ENCODE measurements at places on chromosomes 4 and X.

DNA sequence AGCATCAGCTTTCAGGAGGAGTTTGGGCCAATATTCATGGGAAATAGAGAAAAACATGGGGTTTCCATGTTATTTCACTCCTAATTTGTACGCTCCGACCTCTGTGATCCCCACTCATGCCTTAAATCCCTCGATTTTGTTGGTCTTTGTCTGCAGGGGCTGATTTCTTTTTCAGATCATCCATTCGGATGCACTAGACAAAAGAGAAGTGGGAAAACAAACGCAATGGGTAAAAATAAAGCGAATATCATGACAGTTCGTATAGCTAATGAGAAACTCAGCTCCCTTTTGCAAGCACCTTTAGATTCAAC is 139.1 kb upstream of the PLAC1 start:
- DNase-seq, result no peak

DNA sequence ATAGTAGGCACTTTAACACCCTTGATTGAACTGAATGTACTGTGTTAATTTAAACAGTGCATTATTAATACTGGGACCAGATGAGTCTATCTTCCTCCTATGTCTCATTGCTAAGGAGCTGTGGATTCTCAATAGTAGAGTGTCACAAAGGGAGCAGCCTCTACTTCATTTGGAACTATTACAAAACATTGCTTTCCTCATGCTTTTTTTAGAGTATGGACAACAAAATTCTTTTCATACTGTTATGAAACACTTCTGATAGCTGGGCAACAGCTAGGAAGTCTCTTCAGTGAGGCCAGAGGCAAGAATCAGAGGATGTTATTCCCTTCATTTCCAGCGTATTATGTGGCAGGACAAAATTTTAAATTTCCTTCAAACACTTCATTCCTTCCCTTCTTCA is 160.8 kb downstream of the FBXO8 start:
- DNase-seq, result no peak

- DNase-seq, result no peak
These were observed 336.8 kb downstream of the FSTL5 start for GRCh38 chr4:161827013-161827412.

GRCh38 chr4:42995343-42995944 is 102.9 kb downstream of the GRXCR1 start:
- no peak for DNase-seq

- no peak for DNase-seq
These were observed 49.3 kb upstream of the EPGN start for GRCh38 chr4:74258963-74259362.

DNA sequence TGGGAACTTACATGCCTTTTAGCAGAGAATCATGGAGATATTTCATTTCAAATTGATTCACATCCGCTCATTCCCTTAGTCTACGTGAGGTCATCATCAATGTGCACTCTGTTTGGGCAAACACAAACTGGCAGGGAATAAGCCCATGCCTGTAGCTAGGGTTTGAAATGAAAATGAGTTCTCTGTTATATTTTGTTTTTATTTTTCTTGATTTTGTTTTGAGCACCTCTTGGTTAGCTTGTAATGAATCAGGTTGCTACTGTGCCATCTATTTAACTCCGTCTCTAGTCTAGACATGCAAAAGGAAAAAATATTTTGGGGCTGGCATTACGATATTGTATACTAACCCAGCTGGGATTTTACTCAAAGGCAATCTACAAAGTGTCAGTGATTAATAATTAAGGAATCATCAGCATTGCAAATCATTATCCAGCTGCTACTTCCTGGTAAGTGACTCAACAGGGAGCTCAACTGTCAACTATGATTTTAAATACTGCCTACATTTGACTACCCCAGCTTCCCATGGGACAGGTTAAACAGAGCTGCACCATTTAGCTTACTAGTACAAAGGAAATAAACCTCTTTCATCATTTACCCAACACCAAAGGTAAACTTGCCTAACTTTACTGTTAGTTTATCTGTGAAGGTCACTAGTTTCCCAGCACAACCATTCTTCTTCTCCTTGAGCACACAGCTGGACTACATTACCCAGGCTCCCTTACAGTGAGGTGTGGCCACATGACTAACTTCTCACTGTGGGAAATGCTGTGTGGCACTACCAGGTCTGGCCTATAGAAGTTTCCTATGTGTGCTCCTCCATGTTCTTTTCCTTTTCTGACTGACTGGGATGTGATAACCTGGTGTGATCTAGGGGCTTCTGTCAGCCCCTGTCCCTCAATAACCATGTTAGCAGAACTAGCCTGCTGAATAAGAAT is 21.2 kb upstream of the TRPC5OS start:
- DNase-seq, result no peak

- no peak for DNase-seq
These were observed 9.0 kb upstream of the ZCCHC4 start for GRCh38 chr4:25303578-25303977.

DNA sequence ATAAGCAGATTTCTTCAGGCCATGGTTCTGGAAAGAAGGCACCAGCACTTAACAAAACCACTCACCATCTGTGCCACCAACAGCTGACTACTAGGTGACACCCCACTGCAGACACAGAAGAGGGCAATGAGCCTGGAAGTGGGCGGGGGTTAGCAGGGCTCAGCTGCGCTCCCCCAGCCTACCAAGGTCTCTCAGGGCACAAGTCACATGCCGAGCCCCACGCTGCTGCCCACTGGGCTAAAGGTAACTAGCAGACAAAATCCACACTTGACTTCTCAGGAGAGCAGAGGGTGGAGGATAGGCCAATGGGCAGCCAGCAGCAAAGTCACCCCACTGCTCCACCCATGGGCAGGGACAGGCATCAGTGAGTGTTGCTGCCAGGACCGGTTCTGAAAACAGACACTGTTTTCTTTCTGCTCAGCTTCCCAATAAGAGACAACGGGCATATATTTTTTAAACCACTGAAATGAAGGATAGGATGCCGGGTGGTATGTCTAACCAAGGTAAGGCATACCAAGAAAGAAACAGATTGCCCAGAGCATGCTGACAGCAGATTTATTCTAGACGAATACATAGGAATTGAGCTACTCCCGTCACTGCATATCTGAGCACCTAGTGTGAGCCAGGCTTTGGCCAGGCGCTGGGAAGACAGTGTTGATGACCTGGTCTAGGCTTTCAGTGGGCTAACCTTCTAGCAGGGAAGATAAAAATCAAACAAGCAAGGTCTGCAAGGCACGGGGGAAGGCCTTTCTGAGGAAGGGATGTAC is 20.1 kb downstream of the ACSL1 start:
- no peak for DNase-seq

GRCh38 chrX:54747733-54748393 is 50.2 kb downstream of the ITIH6 start:
- no peak for DNase-seq

DNA sequence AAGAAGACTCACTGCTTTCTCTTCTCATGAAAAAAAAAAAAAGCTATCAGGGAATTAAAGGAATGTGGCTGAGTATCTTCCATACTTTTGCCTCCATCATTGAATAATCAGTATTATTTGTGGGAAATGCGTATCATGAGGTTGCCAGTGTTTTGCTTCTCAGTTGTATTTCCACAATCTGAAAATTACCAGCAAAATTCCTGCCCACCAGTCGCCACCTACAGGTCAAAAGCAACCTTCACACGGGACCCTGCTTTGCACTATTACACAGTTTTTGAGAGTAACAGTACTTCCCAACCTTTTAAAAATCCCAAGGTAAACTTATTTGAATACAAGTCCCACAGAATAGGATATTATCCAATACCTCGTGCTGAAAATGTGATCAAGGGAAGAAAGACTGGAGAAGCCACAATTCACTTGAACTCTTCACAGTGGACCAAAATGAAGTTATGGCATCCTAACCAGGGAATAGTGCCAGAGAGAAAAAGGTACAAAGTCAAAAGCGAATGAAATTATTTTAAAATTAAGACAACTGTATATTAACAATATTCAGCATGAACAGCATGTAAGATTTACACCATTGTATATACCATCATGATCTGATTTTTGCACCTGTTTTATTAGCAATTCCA is 30.4 kb downstream of the PGRMC1 start:
- no peak for DNase-seq

DNA sequence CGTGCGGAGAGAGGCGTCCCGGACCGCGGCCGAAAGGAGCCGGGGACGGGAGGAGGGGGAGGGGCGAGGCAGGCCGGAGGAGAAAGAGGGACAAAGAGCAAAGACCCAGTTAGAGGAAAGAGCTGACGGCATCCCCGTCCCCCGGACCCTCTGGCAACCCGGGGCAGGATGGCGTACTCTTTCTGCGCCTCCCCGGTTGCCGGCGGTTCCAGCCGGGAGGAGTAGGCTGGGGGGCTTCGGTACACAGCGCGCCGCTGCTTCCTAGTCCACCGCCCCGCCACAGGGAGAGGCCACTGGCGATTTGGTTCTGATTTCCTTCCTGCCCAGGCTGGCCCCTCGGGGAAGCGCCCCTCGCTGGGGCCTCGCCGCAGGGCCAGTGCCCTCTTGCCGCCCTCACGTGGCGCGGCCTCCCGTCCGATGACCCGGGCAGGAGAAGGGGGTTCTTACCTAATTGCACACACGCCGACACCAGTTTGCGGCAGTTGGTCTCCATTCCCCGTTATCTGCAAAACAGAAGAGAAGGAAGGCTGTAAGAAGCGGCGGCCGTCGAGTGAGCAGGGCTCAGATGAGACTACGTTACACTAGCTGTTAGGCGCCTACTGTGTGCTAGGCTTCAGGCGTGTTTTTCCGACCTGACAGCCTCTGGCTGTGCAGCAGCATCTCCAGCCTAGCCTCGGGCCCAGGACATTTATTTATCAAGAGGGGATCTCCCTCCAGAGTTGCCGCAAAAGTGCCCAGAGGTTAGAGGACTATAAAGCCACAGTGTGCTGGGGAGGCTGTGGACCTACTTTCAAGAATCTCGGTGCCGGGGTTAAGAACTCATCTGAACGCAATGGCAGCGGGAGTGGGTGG is 9.9 kb upstream of the PITX2 start:
- no peak for DNase-seq

GRCh38 chr4:37383579-37384229 is 139.2 kb downstream of the NWD2 start:
- no peak for DNase-seq

DNA sequence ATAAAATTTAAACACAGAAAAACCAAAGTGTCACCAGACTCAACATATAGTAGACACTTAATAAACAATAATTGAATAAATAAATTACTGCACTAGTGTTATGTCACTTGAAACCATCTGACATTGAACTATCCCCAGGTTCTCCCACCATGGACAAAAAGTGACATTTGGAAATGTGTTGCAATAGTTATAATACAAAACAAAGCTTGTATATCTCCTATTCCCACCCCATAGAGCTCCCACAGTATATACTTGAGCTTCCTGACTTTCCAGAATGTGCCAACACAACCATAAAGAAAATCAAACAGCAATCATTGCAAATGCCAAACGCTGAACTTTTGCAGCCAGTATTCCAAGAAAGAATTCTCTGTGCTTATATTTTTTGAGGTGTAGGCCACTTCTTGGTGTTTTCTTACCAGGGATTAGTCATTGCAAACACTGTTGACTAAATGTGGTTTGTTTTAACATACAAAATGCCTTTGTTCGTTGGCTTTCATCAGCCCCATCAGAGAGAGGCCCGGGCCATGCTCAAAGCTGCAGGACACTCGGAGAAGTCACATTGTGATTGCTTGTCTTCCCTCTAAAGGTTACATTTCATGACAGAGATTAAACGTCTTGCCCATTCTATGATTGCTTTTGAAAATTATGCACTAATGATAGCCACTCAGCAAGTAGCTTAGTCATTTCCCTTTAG is 33.8 kb downstream of the PPARGC1A start:
- DNase-seq, result no peak

GRCh38 chr4:51901363-51901762 is 58.4 kb downstream of the DCUN1D4 start:
- DNase-seq, result no peak

GRCh38 chr4:164761241-164761640 is 7.3 kb downstream of the SMIM31 start:
- DNase-seq, result no peak

DNA sequence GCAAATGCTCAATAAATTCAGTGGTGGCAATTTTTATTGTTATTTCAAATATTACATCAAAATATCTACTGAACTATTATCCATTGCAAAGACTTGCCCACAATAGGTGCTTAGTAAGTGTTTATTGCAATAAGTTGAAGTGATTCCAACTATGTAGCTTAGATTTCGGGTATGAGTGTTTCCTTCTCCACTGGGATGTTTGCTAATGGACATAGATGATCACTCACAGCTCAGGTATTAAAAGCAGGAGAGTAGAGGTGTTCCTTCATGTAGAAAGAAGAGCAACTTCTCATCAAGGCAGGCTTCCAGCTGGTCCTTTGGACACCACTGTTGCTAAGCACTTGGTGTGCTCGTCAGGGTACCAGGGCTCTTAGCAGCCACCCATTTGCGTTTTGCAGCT is 66.3 kb upstream of the MTM1 start:
- no peak for DNase-seq

- no peak for DNase-seq
These were observed 11.4 kb downstream of the TNIP2 start for GRCh38 chr4:2744576-2745270.

DNA sequence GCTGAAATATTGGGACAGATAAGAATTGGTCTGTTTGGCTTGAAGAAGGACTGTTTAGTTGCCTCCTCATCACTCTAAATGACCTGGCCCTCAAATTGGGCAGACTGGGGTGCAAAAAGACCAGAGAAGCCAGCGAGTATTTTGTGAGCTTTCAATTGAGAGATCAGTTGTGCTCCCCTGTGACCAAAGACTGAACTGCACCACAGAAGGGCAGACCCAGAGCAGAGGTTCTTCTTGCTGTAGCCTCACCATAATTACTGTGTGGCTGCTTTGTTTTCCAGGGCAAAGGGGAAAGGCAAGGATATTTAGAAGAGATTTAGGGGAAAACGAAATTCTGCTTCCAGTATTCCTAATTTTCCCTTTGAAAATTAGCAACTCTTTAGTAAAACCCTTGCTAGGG is 104.0 kb upstream of the MBNL3 start:
- DNase-seq, result no peak

DNA sequence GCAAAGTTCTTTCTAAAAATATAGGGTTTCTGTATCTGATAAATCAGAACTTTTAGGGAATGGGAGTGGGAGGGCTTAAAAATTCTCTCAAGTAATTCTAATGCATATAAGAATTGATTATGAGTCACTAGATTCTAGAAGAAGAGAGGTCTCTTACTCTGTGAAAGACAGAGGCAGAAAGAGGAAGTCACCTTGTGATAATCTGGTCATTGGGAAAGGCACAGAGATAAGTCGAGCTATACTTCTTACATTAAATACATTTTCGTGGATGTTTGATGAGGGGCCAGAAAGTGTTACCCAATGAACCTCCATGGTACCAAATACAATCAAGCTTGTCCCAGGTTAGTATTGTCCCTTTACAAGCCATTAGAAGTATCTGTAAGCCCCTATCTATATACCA is 134.4 kb downstream of the MAD2L1 start:
- no peak for DNase-seq

GRCh38 chr4:88041626-88042025 is 34.2 kb downstream of the PKD2 start:
- DNase-seq, result no peak

GRCh38 chrX:154371017-154371788 is 3.2 kb downstream of the FLNA start:
- DNase-seq, result peak; percentile 75

DNA sequence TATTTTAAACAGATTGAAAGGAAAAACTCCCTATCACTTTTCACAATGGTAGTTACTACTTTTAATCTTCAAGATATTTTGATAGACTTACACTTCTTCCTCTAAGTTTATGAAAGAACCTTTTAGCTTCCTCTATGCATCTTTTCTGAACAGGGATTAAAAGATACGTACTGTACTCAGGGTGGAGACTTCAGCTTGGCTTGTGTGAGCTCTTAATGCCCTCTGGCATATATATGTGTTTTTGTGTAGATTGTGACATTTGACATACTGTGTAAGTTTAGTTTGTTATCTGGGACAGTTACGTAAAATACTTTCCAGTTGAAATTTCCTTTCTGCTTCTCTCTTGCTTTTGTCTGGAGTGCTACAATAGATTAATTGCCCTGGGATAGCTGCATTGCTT is 109.3 kb upstream of the NUDT6 start:
- DNase-seq, result no peak
